ENCODE measurements at places on chromosomes 5 and 9. TPM values are rescaled to one million over a fixed set of nuclear protein-coding genes. Genes with fewer than 3 reads are reported as not detected.

DNA sequence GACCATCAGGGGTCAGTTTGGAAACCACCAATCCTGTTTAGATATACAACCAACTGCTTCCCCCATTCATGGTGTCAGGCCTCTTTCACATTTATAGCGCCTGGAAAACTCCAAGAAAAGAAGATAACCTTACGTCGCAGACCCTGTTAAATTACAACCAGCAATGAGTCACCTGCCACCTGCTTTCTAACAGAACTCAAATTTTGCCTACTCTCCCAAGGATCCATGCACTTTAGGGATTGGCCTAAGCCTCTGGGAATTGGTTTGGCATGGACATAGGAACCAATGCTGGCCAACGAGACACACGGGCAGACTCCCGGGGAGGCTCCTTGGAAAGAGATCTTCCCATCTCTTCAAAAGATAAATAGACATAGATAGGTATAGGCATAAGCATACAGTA lies 87.0 kb downstream of the FEM1C start:
- H3K4me3 ChIP-seq = no peak overlapping the region
- H3K27ac ChIP-seq = no peak overlapping the region
- no peak for DNase-seq
- H3K36me3 ChIP-seq = no peaks in the 10 kb centered on the region

- no peak overlapping the region for H3K4me3 ChIP-seq
- H3K4me1 ChIP-seq = no peaks in the 10 kb centered on the region
- H3K27ac ChIP-seq = no peak overlapping the region
Observed at GRCh38 chr5:154626876-154627557, 128.2 kb upstream of the LARP1 start.

- no peak overlapping the region for H3K4me3 ChIP-seq
- H3K27me3 ChIP-seq = peaks cover 2% of the 10 kb centered on the region
- no peak for DNase-seq
- H3K36me3 ChIP-seq = no peaks in the 10 kb centered on the region
- H3K4me1 ChIP-seq = peaks cover 40% of the 10 kb centered on the region
Observed at GRCh38 chr5:154516475-154516874, 38.4 kb upstream of the HAND1 start.

DNA sequence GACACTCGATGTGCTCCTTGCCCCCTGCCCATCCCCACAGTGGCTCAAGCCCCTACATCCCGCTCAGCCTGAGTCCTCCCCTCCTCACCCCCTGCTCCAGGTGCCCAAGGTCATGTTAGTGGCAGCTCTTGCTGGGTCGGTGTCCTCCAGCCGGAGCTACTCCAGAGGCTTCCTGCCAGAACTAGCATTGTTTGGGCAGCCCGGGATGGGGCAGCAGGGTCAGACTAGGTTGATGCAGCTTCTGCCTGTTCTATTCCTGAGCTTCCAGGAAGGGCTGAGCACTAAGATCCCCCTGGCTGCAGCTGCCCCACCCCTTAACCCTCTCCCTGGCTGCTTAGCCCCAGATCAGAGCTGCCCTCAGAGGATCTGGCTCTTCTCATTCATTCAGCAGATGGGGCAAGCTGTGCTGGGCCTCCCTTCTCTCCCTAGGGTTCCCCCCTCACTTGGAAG lies 671 bp downstream of the RGS14 start:
- H3K4me1 ChIP-seq = peaks cover 52% of the 10 kb centered on the region
- DNase-seq = no peak
- H3K27ac ChIP-seq = peak overlapping the region; percentile 91
- no peaks in the 10 kb centered on the region for H3K36me3 ChIP-seq
- peak overlapping the region; percentile 99 for H3K4me3 ChIP-seq
- H3K27me3 ChIP-seq = no peaks in the 10 kb centered on the region

- no peaks in the 10 kb centered on the region for H3K36me3 ChIP-seq
- H3K27ac ChIP-seq = no peak overlapping the region
- no peaks in the 10 kb centered on the region for H3K27me3 ChIP-seq
- no peak for DNase-seq
Observed at GRCh38 chr9:81685763-81686613, 3.4 kb downstream of the TLE1 start.

GRCh38 chr5:179265514-179266290 lies 79.6 kb downstream of the ADAMTS2 start:
- H3K27ac ChIP-seq = no peak overlapping the region
- H3K4me3 ChIP-seq = no peak overlapping the region
- no peaks in the 10 kb centered on the region for H3K27me3 ChIP-seq
- no peaks in the 10 kb centered on the region for H3K36me3 ChIP-seq
- H3K4me1 ChIP-seq = no peaks in the 10 kb centered on the region

Gene PRSS3
- total RNA-seq = 0.98 TPM

Gene PRLR
- 0.88 TPM for total RNA-seq

Gene TNFSF15
- total RNA-seq = not detected

Gene PSD2
- total RNA-seq = not detected

Gene COL5A1
- 0.13 TPM for total RNA-seq

Gene UBAC1
- 38.2 TPM for total RNA-seq

Gene HTR1A
- total RNA-seq = not detected

Gene SLC34A3
- total RNA-seq = not detected

Data from GM12878 (cell line).